CD14-positive monocyte (primary cell): ENCODE measurements at places on chromosomes 6 and 20.

- H3K4me1 ChIP-seq = peaks cover 67% of the 10 kb centered on the region
- peak; percentile 76 for DNase-seq
- no peaks in the 10 kb centered on the region for H3K27me3 ChIP-seq
- peak overlapping the region; percentile 58 for H3K4me3 ChIP-seq
- H3K36me3 ChIP-seq = no peaks in the 10 kb centered on the region
These were observed 19.8 kb downstream of the HLA-E start for GRCh38 chr6:30508890-30509736.

- no peaks in the 10 kb centered on the region for H3K36me3 ChIP-seq
- H3K27me3 ChIP-seq = no peaks in the 10 kb centered on the region
- peak overlapping the region; percentile 25 for H3K27ac ChIP-seq
- H3K4me3 ChIP-seq = no peak overlapping the region
- no peak for DNase-seq
- peaks cover 44% of the 10 kb centered on the region for H3K4me1 ChIP-seq
These were observed 33.4 kb upstream of the INSM1 start for GRCh38 chr20:20334489-20334888.

GRCh38 chr6:10676403-10676802 is 18.0 kb downstream of the C6orf52 start:
- no peak overlapping the region for H3K27ac ChIP-seq
- H3K27me3 ChIP-seq = no peaks in the 10 kb centered on the region
- H3K36me3 ChIP-seq = no peaks in the 10 kb centered on the region
- no peaks in the 10 kb centered on the region for H3K4me1 ChIP-seq

DNA sequence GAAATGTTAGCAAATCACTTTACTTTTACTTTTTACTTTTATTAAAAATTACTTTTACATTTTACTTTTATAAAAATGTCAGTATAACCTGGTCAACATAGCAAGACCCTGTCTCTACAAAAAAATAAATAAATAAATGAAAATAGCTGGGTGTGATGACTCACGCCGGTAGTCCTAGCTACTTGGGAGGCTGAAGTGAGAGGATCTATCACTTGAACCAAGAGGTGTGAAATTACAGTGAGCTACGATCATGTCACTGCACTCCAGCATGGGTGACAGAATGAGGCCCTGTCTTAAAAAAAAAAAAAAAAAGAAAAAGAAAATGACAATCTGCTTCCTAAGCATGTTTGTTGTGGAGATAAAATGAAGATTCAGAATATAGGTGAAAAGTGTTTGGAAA is 31.0 kb upstream of the FBXO30 start:
- H3K4me3 ChIP-seq = no peak overlapping the region
- peaks cover 13% of the 10 kb centered on the region for H3K4me1 ChIP-seq
- no peaks in the 10 kb centered on the region for H3K36me3 ChIP-seq
- no peak for DNase-seq
- H3K27me3 ChIP-seq = no peaks in the 10 kb centered on the region
- H3K27ac ChIP-seq = no peak overlapping the region

- no peak for DNase-seq
- no peaks in the 10 kb centered on the region for H3K36me3 ChIP-seq
- H3K27me3 ChIP-seq = peaks cover 18% of the 10 kb centered on the region
These were observed 2.8 kb upstream of the RAB23 start for GRCh38 chr6:57224769-57225515.
